ENCODE measurements at places on chromosomes 6 and 20.

- H3K4me1 ChIP-seq, result no peaks in the 10 kb centered on the region
- H3K4me3 ChIP-seq, result no peak overlapping the region
- H3K27me3 ChIP-seq, result no peaks in the 10 kb centered on the region
- no peaks in the 10 kb centered on the region for H3K36me3 ChIP-seq
- no peak for DNase-seq
Measured at GRCh38 chr6:88761237-88762031, 202.0 kb downstream of the RNGTT start.

- H3K36me3 ChIP-seq, result no peaks in the 10 kb centered on the region
- no peak overlapping the region for H3K4me3 ChIP-seq
- no peaks in the 10 kb centered on the region for H3K27me3 ChIP-seq
- no peak overlapping the region for H3K27ac ChIP-seq
- H3K4me1 ChIP-seq, result no peaks in the 10 kb centered on the region
- DNase-seq, result no peak
Measured at GRCh38 chr6:106466211-106466610, 105.7 kb downstream of the CRYBG1 start.

GRCh38 chr20:48652961-48653705, 174.7 kb downstream of the PREX1 start:
- H3K36me3 ChIP-seq, result peaks cover 90% of the 10 kb centered on the region
- no peaks in the 10 kb centered on the region for H3K27me3 ChIP-seq
- no peak overlapping the region for H3K27ac ChIP-seq
- no peaks in the 10 kb centered on the region for H3K4me1 ChIP-seq

- H3K27me3 ChIP-seq, result peaks cover 4% of the 10 kb centered on the region
- no peak overlapping the region for H3K4me3 ChIP-seq
- no peaks in the 10 kb centered on the region for H3K4me1 ChIP-seq
- no peaks in the 10 kb centered on the region for H3K36me3 ChIP-seq
- no peak for DNase-seq
Measured at GRCh38 chr6:88179692-88180091, 13.5 kb upstream of the CNR1 start.

Measured in effector memory CD4-positive, alpha-beta T cell (primary cell).